ENCODE measurements at places on chromosomes 3 and 15.

DNA sequence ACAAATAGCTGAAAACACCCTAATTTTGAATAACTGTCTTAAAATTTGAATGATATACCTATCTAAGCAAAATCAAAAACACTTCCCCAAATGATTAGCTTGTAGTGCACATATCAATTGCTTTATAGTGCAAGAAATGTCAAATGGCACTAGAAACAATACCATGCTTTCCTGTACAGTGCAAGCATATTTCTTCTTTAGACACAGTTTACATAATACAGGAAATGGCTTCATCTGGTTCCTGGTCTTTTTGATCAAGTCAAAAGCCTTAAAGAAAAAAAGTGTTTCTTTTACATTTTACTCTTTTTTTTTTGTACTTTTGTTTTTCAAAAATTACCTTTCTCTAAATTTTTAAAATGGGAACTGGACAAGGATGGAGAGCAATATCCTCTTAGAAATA lies 352.1 kb downstream of the MECOM start:
- DNase-seq: no peak

GRCh38 chr15:45022871-45023658 lies at the start of gene SORD:
Gene SORD (plus strand): TSS chr15:45023195. CDS start chr15:45023284, 89 bp downstream.
- peak; percentile 93 for DNase-seq

DNA sequence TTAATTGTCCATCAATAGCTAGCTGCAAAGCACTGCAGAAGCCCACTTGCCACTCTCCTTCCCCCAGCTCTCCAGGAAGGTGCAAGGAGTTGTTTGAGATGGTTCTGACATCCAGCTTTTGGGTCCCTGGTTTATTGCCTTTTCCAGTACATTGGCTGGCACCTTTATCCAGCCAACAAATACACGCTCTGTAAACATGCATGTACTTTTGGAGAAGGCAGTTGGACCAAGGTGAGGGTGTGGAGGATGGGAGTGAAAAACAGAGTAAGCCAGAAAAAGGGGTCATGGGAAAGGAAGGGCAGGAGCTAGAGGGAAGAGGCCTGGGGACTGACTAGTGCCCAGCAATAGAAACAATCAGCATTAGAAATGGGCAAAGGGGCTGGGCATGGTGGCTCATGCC lies 102.7 kb downstream of the CGNL1 start:
- no peak for DNase-seq

GRCh38 chr3:128076483-128077201 lies 24.4 kb downstream of the SEC61A1 start:
- peak; percentile 8 for DNase-seq

Measured in umbilical cord (tissue), 2 donors.